ENCODE measurements at places on chromosomes 3 and 15.

- no peak for DNase-seq
These were observed 96.6 kb downstream of the EFL1 start for GRCh38 chr15:82165948-82166376.

GRCh38 chr3:107756649-107757048, 233.9 kb downstream of the BBX start:
- DNase-seq = no peak

- DNase-seq = no peak
These were observed 34.6 kb upstream of the CACNA2D3 start for GRCh38 chr3:54087581-54088410.

GRCh38 chr3:102174312-102174712, 260.5 kb upstream of the ZPLD1 start:
- DNase-seq = no peak

- no peak for DNase-seq
These were observed 755.5 kb upstream of the SEMA6D start for GRCh38 chr15:46961795-46962194.

DNA sequence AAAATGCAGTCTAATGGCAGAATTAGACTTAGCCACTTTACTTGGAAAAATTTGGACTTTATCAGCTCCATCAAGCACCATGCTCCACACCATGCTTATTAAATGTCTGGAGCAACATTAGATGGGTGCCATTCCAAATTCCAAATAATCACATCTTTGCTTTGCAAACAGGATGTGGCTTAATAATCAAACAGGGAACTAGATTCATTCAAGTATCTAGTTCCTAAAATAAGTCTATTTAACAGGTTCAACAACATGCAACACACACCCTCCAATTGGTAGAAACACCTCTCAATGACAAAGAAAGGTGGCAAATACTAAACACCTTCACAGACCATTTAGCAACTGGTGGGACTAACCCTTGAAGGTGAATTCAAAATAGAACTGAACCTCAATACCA, 3.5 kb downstream of the HEXA start:
- no peak for DNase-seq

DNA sequence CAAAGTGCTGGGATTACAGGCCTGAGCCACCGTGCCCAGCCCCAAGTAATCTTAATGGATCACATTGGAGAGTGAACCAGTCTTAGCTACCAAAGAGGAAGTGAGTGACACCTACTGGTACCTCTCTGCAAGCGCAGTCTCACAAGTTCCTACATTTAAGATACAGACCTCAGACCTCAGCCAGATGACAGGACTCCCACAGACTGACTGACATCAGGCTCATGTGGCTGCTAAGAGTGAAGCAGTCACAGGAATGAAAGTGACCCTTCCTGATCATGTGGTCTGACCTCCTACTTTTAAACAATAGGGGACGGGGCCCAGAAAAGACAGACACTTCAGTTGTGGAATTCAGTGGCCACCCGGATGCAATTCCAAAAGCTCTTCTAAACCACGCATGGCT, 36.3 kb upstream of the GNB5 start:
- DNase-seq = no peak

GRCh38 chr3:194688200-194688740, 2.6 kb downstream of the FAM43A start:
- no peak for DNase-seq

GRCh38 chr3:79245284-79246138, 522.3 kb downstream of the ROBO1 start:
- DNase-seq = no peak

DNA sequence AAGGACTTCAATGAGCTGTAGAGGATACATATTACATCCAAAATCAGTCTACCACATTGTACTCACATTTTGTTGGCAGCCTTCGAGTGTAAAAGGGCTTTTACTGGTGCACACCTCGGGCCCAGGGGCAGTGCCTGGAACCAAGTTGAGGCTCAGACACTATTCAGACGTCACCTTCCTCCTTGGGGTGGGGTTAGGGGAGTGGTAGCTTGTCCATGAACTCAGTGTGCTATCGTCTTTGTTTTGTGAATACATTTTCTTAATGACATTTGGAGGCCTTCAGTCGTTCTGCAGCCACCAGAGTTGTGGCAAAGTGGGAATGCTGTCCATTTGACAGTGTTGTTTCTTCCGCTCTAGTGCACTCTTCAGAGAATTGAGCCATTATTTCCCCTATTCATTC, 114.2 kb downstream of the PGPEP1L start:
- DNase-seq = no peak

DNA sequence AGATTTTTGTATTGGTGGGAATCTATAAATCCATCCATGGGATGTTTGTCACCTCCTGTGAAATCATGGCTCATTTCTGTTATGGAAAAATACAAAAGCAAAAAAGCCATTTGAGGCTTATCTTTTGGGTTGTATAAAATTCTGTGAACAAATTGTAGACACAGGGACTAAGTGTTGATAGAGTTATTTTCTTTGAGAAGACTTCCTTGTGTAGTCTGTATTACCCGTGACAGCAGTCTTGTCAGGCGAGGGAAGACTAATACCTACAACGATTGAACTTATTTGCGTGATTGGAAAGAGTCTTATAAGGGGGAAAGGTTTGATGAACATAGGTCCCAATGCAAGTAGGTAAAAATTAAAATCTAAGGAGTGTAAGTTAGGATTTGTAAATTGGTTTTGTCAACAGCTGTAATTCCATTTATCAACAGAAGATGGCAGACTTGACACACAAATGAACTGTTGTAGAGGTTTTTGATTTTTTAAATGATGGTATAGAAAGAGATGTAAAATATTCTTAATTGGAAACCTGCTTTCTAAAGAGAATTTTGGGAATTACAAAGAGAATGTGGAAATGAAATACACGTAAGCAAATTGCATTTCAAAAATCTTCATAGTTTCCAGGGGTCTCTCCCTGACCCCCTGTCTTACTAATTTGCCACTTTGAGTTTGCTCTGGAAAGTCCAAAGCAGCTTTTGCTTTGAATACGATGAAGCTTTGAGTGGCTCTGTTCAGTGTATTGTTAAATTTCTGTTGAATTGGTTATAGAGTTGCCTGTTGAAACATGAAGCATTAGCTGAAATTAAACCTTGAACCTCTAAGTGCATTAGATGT, 33.2 kb downstream of the SLC25A26 start:
- DNase-seq = no peak

DNA sequence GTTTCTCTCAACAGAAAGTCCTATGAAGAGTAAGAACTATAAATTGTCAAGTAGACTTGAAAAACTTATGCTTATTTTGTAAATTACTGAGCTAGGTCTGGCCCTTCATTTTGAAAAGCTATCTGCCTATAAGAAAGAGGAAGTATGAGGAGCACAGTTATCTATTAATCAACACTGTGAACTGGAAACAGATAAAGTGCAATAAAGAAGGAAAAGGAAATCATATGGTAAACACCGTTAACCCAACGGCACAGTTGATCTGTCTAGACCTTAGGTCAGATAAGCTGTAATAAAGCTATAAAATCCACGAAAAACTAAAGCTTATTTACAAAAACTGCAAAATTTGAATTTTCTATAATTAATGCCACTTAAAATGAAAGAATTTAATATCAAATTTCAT, 242.5 kb downstream of the ZBTB20 start:
- DNase-seq = no peak

DNA sequence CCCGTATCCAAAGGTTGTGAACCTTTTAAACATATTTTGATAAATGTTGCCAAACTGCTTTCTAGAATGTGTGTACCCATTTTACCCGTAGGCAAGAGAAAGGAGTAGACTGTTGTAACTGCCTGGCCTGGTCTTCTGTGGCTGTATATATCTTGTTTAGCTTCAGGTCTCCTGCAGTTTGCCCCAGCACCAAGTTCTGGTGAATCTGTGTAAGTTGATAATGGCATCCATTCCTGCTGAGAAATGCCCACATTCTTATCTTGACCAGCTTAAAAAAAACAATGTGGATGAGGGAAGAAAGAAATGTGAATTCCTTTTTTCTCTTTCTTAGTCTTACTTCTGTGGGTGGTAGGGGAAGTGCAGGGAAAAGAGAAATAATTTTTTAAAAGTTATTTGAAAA, 53.3 kb upstream of the TLE3 start:
- DNase-seq = no peak

- DNase-seq = no peak
These were observed 16.3 kb upstream of the MB21D2 start for GRCh38 chr3:192933779-192934460.

DNA sequence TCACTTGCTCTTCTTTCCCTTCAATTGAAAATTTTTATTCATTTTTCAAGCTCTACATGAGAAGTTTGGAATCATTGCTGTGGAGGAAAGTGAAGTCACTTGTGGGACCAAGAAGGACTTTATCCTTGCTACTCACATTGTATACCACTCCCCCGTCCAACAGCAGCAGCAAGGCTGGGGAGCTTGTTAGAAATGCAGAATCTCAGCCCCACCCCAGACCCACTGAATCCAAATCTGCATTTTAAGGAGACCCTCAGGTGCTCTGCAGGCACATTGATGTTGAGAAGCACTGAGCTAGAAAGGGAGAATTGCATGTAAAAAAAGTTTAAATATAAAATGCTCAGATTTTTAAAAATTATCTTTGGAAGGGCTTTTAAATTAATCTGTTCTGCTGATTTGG, 202.3 kb upstream of the MRPL3 start:
- no peak for DNase-seq

GRCh38 chr3:195187609-195188425, 83.1 kb downstream of the XXYLT1 start:
- DNase-seq = no peak

GRCh38 chr3:74693696-74694393, 79.4 kb upstream of the CNTN3 start:
- no peak for DNase-seq

GRCh38 chr3:97815149-97815917, 6.5 kb upstream of the CRYBG3 start:
- DNase-seq = no peak

GRCh38 chr3:149080011-149080698, 6.2 kb downstream of the HLTF start:
- DNase-seq = no peak

DNA sequence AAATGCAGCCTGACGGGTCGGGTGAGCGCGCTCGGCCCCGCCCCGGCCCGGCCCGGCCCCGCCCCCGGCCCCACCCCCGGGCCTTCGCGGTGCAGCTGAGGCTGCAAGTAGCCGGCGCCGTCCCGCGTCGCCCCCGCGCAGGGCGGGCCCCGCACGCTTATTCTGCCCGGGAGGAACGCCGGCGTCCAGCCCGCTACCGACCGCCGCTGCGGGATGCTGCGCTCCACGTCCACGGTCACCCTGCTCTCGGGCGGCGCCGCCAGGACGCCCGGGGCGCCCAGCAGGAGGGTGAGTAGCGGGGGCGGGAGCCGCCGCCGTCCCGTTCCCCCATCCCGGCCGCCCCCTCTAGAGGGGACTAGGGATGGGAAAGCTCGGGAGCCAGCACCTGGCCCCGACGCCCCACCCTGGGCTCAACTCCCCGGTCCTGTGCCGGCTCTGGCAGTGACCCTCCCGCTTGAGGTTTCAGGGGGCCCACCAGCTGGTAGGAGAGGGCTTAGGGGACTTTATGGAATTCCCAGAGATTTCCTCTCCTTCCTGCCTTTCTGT, at the start of gene MYZAP:
Gene MYZAP (plus strand): TSS at position 83 of the 546 bp plus-strand sequence. CDS start 131 bp downstream, at position 214.
- peak; percentile 59 for DNase-seq

Data from aorta (tissue), 5 donors.